Subcutaneous adipose tissue (tissue), 4 donors: ENCODE measurements at places on chromosomes 12 and 14. TPM values are rescaled to one million over a fixed set of nuclear protein-coding genes. Genes with fewer than 3 reads are reported as not detected.

Gene CPNE6
- not detected for total RNA-seq

Gene DNAI7
- 0.44 TPM for total RNA-seq

Gene PLEKHD1
- 0.38 TPM for total RNA-seq

Gene HOXC10
- total RNA-seq, result 11.7 TPM

Gene IQSEC3
- total RNA-seq, result 0.65 TPM

Gene NCAPD2
- 16.6 TPM for total RNA-seq

Gene KLRF2
- not detected for total RNA-seq
